Activated naive CD8-positive, alpha-beta T cell treated with anti-CD3 and anti-CD28 coated beads, Interleukin-2, amount 50 U/mL, for 16 hours (primary cell): ENCODE measurements at places on chromosomes 4 and X.

DNA sequence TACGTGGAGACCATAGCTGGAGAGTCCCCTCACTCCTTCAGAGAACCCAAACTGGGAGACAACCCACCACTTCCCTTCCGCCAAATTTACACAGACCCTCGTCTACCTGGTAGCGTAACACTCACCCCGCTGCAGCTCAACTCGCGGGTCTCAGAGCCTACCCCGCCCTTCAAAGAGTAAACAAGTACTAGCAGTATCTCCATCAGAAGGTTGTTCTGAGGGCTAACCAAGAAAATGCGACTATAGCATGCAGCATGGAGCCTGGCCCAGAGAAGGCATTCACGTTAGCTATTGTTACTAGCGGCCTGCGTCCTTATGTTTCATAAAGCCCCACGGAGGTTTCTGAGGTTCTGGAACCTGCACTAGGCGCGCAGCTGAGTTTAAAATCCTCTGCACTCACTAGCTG is 531 bp upstream of the MANBA start:
- no peak for DNase-seq

- DNase-seq, result no peak
Observed at GRCh38 chrX:136250191-136251040, 784 bp downstream of the MAP7D3 start.

GRCh38 chr4:83920375-83920774 is 384.5 kb downstream of the GPAT3 start:
- no peak for DNase-seq

DNA sequence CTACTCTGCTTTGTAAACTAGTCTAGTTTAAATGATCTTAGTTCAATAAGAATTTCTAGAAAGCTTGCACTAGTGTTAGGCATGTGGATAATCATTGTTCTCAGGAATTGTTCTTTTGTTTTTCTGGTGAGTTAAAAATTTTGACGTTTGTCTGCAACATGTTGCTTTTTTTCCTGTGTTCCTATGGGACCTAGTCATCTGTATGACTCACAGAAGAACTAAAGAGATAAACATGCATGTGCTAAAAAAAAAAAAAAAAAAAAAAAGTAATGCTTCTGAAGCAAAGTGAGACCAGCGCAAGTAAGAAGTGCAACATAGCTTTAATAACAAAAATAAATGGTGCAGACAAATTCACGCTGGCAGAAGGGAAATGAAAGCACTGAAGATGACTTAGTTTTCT is 471.2 kb downstream of the IQCM start:
- DNase-seq, result no peak
